ENCODE measurements at places on chromosomes 4 and X. TPM values are rescaled to one million over a fixed set of nuclear protein-coding genes. Genes with fewer than 3 reads are reported as not detected.
A peak's percentile ranks its signal among the peaks of the same experiment; 100 is the strongest.

DNA sequence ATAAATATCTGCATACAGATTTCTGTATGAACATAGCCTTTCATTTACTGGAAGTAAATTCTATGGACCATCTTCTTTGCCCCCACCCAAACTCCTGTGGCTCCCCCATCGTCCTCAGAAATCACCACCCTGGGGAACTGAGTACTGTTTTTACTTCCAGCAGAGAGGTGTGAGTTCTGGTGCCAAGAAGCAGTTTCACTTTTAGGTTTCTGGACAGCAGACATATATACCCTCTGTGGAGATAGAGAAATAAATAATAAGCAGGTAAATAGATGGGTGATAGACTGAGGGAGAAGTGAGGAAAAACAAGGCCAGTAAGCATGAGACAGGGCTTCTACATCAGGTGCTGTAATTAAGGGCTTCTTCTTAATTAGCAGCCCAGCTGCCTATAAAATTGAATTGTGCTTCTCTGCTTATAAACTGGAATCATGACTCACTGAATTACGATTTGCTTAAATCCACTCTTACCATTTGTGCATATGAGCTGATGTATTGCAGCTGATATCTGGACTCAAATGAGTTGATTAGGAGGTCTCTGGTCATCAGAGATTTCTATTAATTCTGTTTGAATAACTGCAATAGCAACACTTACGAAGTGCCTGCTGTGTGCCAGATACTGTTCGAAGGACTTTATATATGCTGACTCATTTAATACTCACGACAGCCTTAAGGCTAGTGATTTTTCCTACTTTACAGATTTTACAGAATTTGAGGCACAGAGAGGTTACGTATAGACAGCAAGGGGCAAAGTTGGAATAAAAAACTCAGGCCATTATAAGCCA is 60.8 kb upstream of the DHX15 start:
- peak; percentile 17 for DNase-seq

DNA sequence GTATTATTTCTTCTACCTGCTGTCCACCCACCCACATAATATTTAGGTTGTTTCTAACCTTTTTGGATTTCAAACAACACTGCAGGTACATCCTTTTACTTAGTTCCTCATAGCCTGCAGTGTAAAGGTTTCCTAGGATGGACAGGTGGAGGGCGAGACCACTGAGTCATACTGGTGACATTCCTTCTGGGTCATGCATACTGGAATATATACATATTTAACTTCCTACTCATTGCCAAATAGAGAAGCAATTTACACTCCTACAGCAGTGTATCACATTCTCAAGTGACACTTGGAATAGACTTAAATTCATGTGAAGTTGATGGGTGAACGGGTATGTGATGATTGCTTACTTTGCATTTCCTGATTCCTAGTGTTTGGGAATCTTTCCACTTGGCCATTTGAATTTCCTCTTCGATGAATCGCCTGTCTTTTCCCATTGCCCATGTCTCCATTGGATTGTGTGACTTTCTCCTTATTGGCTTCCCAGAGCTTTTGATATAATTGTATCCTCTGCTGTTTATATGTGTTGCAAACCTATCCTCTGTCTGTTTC is 8.2 kb upstream of the PPP2R2C start:
- DNase-seq = peak; percentile 4

DNA sequence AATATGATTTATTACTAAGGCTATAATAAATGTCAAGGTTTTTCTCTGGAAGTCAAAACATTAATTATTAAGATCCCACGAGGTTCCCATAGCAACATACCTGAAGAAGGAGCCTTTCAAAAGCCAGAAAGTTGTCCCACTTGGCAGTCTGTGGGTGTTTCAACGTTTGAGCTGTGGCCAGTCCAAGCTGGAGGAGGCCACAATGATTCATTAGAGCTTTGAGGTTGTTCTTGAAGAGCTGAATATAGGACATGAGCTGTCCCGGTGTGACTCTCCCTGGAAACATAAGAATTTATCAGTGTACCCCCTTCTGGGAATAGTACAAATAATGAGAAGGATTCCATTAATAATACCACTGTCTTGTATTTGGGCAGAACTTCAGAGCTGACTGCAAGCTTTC is 92.1 kb downstream of the SCFD2 start:
- no peak for DNase-seq

- DNase-seq = no peak
Observed at GRCh38 chr4:84249521-84249920, 249.6 kb downstream of the NKX6-1 start.

GRCh38 chr4:156497486-156497885 is 474.1 kb downstream of the PDGFC start:
- DNase-seq = no peak

TLR8 gene
- 0.35 TPM for total RNA-seq

- DNase-seq = no peak
Observed at GRCh38 chr4:91471280-91471679, 832.5 kb upstream of the GRID2 start.

GRCh38 chrX:136176399-136176825 is 29.1 kb downstream of the FHL1 start:
- DNase-seq = no peak

- no peak for DNase-seq
Observed at GRCh38 chr4:174517502-174518445, 4.5 kb downstream of the HPGD start.

IL21 gene
- total RNA-seq = not detected

ZNF157 gene
- total RNA-seq = not detected

DNA sequence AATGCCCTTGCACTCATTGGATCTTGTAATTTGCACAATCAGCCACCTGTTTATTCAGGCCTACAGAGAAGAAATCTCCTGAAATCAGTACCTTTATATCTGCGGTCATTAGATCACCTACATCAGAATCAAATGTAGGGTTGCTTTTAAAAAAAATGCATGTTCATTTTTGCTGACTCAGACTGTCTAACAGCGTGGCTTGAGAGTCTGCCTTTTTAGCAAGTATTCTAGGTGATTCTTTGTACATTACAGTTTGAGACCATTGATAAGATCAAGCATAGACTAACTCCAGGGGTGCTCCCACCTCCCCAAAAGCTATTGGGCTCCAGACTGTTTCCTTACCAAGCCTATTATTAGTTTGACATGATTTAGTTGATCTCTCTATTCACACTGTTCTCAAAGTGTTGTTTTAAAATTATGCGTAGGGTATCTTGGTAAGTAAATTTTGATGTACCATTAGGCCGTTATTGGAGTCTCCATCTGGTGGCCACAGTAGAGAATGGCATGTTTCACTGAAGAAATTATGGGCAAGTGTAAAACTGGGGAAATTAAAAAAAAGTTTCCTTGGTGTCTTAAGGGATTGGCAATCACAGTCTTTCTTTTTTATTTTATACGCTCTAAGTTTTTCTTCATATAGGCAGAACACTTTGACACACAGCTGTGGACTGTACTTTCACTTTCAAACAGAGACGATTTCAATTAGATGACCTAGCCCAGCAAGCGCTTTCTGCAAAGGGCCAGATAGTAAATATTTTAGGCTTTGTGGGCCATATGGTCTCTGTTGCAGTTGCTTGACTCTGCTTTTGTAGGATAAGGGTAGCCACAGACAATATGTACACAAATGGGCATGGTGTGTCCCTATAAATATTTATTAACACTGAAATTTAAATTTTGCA is 33.7 kb upstream of the MSL3 start:
- DNase-seq = no peak

POF1B gene
- total RNA-seq = 145 TPM

EOLA2 gene
- total RNA-seq = 28.2 TPM

GRCh38 chr4:14222377-14223029 is 595.0 kb upstream of the BOD1L1 start:
- no peak for DNase-seq

- DNase-seq = no peak
Observed at GRCh38 chr4:69323284-69323683, 43.0 kb downstream of the UGT2B28 start.

DNA sequence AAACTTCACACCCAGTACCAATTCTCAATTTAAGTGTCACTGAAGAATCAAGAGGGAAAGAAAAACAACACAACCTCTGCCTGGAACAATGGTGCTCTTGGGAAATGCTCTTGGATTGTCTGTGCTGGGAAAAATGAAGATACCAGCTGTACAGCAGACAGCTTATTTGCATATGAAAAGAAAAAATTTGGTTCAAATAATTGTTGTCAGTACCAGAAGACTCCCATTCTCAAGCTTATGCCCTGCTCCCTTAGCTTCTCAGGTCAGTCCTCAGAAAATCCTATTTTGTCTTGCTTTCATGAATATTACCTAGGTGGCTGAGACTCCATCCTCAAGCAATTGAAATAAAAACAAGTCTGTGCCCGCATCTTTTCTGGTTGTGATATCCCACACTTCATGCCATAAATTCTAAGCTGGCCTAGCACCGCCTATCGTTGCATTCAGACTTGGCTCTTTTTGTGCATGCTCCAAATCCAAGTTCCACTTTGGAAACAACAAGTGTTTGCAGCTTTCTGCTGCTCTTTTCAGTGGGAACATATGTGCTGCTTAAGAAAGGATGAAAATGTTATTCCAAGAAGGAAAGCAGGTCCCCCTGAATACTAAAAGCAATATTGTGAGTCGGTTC is 431.6 kb downstream of the INPP4B start:
- no peak for DNase-seq

- DNase-seq = no peak
Observed at GRCh38 chrX:109393859-109394258, 88.0 kb downstream of the GUCY2F start.

LYAR gene
- total RNA-seq = 6.7 TPM

DNA sequence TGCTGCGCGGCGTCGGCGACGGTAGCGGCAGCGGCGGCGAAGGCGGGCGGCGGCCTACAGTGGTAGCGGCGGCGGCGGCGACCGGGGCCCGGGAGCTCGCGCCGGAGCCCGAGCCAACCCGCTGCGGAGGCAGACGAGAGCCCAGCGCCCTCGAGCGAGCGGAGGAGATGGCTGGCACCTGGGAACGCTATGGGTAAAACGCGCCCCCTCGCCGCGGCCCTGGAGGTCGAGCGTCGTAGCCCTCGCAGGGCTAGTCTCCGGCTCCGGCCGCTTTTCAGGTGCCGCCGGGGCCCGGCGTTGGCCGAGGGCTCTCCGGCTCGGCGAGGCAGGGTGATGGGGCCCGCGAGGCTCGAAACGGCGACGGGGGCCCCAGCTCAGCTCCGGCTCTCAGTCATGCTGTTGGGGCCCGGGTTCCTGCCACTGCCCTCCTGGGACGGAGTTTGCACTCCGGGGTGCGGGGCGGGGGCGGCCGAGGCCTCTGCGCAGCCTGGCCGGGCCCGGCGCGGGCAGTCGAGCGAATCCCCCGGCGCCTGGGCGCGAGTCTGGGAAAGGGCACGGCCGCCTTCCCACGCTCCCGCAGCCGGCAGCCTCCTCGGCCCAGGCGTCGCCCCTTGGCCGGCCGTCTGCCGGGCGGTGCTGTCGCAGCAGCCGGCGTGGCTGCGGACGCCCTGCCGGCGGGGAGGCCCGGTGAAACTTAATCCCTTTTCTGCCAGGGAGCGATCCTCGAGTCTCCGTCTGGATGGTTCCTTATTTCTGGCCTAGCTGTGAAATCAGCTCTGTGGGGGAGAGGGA is 768 bp downstream of the MID2 start:
- peak; percentile 25 for DNase-seq

ADGRL3 gene
- 4.1 TPM for total RNA-seq

DNA sequence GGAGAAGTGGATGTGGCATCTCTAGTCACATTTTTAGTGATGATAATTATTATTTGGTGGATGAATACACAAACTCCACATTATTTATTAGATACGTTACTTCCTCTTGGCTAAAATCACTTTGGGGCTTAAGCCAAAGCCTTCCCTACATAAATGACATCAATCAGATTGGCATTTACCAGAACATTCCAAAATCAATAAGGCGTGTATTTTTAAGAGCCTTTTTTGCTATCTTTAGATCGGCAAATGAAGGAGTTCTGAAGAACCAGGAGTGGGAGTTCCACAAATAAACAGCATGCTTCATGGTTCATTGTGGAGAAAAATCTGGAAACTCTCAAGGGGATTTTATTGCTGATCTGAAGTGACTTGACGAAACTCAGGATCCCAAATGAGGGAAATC is 89.7 kb downstream of the AMELX start:
- no peak for DNase-seq

GRCh38 chr4:3044870-3045819 is 29.2 kb downstream of the HTT-AS start:
- peak; percentile 38 for DNase-seq

GRCh38 chr4:150108691-150109090 is 30.4 kb downstream of the DCLK2 start:
- no peak for DNase-seq

- DNase-seq = no peak
Observed at GRCh38 chr4:112704991-112705845, 68.3 kb downstream of the LARP7 start.

TMSB4X gene
- 3,844 TPM for total RNA-seq

DNA sequence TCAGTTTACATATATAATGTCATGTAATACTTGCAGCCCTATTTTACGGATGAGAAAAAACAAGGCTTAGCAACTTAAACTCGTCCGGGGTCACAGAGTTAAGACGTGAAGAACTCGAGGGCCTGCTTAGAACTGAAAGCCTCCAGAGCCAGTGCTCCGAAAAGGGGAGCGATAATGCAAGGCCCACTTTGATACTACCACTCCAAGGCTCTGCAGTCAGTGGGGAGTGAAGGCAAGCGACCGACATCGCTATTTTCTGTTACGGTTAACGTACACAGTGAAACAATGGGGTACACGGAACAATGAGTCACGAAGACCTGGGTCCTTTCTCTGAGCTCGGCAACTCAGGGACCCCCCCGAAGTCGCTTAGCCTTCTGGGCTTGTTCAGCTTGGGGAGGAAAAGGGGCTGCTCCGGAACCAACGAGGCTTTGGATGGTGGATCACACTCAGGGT is 965 bp downstream of the PPA2 start:
- DNase-seq = no peak

SMC1A gene
- total RNA-seq = 124 TPM

DNA sequence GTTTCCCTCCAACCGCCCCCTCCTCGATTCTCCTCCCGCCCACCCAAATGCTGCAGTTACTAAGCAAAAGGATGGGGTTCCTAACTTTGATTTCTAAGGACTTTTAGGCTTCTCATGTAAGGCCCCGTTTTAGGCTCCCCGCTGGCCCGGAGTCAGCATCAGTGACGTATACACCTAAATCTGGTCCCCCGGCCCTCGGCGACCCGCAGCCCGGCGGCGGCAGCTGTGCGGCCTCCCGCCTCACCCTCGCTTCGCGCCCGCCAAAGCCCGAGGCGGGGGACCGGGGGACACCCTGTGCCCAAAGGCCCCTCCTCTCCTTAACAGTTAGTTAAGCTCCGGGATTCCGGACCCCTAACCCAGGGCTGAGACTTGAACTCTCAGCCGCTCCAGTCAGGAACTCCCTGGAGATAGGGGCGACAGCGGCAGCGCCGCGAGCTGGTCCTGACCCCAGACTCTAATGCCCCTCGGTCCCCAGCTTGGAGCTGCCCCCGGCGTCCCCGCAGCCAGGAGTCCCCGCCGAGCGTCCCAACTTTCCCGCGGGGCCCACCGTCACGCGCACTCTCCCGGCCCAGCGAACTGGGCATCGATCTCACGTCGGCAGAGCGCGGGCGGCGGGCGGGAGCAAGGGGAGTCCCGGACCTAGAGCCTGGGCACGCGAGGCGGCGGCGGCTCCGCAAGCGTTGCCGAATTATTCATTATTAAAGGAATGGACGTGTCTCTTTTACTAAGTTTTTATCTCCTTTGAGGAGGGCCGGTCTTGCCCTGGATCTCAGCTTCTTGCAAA is 1.5 kb upstream of the NR3C2 start:
- peak; percentile 50 for DNase-seq

GRCh38 chr4:161916035-161916434 is 247.8 kb downstream of the FSTL5 start:
- no peak for DNase-seq

Data from colonic mucosa (tissue), 4 donors.